Astrocyte of the cerebellum (primary cell): ENCODE measurements at places on chromosomes 3 and 15.

DNA sequence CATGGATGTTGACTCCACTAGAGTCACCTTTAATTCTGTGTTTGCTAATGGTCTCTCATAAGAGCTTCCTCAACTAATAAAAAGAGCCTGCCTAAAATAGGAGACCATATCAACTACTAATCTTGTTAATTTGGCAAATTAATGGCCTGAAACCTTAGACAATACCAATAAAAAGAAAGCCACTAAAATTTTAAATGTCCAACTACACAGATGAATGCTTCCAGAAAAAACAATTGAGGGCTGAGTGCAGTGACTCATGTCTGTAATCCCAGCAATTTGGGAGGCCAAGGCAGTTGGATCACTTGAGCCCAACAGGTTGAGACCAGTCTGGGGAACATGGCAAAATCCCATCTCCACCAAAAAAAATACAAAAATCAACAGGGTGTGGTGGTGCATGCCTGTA, 230.9 kb downstream of the NSUN3 start:
- no peak for DNase-seq

- DNase-seq, result no peak
Measured at GRCh38 chr3:128349963-128350599, 116.6 kb downstream of the DNAJB8 start.

DNA sequence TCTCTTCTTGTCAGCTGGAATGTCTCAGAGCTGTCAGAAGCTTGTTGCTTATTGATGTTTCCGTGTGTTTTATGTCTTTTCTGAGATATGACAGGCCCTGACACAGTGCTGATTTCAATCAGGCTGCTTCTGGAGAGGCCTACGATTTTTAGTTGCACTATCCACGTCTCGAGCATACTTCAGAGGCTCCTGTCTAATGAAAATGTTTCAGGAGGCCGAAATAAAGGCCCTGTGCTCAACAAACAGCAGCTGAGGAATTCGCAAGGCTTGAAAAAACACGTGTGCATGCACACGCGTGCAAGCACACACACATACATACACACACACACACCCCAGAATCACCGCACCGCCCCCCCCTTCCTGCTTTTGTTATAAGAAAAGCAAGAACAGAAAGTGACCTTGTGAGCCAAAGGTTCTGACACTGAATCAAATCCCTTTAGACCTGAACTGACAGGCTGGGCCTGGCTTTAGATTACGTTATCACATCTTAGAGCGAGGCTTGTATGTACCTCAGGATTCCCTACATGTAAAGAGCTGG, 296.6 kb downstream of the NR2F2 start:
- no peak for DNase-seq

GRCh38 chr3:32469151-32469874, 33.3 kb downstream of the CMTM6 start:
- DNase-seq, result no peak

DNA sequence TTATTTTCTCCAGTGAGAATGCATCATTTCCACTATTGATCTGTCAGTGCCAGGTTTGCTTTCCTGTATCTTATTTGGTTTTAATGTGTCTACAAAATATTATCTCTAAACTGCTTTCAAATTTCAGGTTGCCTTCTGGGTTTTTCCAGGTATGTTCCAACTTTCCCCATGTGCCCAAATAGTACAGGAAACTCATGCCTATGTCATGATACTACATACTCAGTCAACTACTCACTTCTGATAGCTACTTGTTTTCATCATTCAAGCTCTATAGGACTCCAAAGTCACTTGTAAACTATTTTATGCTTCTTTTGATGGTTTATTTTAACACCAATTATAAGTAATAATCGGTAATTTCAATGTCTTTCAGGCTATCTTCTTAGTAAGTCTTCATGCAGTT, 134.8 kb upstream of the TTC14 start:
- DNase-seq, result no peak

- peak; percentile 86 for DNase-seq
Measured at GRCh38 chr15:48541341-48542278, 103.9 kb downstream of the FBN1 start.

DNA sequence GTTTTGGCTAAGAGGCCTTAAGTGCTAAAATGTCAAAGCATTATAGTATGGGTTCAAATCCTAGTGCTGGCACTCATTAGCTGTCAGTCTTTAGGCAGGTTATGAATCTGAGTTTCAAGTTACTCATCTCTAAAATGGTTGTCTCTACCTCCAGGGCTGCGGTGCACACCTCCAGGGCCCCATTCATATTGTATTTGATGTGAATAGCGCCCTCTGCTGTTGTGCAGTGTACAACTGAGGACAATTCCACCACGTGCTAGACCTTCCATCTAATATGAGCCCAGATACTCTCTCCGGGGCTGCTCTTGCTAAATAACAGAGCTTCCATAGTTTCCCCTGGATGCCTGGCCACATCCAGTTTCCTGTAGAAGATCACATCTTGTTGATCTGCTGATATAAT, 54.3 kb downstream of the OXNAD1 start:
- no peak for DNase-seq

- DNase-seq, result no peak
Measured at GRCh38 chr15:61119556-61119955, 109.5 kb downstream of the RORA start.

GRCh38 chr3:189276444-189277219, 104.9 kb downstream of the TPRG1 start:
- DNase-seq, result peak; percentile 92

DNA sequence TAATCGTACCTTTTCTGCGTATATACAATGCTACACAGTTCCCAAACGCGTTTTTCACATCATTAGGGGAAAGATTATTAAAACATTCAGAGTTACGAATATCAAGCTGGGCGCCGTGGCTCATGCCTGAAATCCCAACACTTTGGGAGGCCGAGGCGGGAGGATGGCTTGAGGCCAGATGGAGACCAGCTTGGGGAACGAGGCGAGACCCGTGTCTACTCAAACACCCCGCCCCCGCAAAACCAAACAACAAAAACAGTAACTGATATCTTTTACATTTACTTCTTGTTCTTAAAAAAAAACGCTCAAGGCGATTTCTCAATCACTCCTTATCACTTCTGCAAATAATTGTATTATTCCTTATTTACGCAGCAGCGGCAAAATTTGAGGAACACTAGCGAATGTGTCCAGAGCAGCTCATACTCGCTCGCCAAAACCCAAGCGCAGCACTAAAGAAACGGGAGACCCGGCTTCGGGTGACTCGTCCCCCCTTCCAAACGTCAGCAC, 1.2 kb downstream of the ZBTB11 start:
- no peak for DNase-seq

DNA sequence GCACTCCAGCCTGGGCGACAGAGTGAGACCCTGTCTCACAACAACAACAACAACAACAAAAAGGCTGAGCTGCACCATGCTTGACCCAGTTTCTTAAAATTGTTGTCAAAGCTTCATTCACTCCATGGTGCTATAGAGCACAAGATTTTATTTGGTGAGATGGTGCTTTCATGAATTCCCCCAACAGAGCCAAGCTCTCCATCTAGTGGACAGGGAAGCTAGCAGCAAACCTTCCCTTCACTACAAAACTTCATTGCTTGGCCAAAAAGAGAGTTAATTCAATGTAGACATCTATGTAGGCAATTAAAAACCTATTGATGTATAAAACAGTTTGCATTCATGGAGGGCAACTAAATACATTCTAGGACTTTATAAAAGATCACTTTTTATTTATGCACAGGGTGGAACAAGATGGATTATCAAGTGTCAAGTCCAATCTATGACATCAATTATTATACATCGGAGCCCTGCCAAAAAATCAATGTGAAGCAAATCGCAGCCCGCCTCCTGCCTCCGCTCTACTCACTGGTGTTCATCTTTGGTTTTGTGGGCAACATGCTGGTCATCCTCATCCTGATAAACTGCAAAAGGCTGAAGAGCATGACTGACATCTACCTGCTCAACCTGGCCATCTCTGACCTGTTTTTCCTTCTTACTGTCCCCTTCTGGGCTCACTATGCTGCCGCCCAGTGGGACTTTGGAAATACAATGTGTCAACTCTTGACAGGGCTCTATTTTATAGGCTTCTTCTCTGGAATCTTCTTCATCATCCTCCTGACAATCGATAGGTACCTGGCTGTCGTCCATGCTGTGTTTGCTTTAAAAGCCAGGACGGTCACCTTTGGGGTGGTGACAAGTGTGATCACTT, 2.0 kb downstream of the CCR5 start:
- peak; percentile 1 for DNase-seq

GRCh38 chr15:65409036-65409631, 13.6 kb downstream of the IGDCC4 start:
- DNase-seq, result peak; percentile 100

- DNase-seq, result no peak
Measured at GRCh38 chr3:57981483-57982087, 26.6 kb upstream of the FLNB start.

- DNase-seq, result no peak
Measured at GRCh38 chr3:39657075-39657474, 152.3 kb upstream of the MYRIP start.

DNA sequence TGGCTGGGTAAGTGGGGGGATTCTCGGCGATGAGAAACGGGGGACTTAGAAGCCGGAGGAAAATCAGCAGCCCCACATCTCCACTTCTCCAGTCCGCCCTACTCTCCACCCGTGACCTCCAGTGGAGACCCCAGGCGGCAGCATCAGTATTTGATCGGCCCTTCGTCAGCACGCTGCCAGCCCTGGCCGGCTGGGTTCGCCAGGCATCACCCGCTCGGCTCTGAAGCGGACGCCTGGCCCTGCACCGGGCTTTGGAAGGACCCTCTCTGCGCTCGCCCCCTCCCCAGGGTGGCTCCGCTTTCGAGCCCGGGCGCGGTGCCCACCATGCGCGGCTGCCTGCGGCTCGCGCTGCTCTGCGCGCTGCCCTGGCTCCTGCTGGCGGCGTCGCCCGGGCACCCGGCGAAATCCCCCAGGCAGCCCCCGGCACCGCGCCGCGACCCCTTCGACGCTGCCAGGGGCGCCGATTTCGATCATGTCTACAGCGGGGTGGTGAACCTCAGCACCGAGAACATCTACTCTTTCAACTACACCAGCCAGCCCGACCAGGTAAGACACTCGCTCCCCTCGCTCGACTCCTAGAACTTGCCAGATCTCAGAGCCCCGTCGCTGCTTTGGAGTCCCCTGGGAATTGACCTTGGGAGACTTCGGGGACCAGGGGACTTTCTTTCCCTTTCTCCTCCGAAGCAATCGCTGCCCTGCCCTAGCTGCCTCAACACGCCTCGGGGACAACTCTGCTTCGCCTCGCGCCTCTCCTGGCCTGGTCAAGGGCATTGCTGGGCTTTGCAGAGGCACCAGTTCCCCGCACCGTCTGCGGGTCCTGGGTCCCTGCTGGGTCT, 561 bp downstream of the SIDT1 start:
- no peak for DNase-seq

GRCh38 chr15:55224892-55225291, 28.2 kb upstream of the RSL24D1 start:
- DNase-seq, result no peak

- DNase-seq, result no peak
Measured at GRCh38 chr3:129605203-129605921, 1.1 kb downstream of the PLXND1 start.

DNA sequence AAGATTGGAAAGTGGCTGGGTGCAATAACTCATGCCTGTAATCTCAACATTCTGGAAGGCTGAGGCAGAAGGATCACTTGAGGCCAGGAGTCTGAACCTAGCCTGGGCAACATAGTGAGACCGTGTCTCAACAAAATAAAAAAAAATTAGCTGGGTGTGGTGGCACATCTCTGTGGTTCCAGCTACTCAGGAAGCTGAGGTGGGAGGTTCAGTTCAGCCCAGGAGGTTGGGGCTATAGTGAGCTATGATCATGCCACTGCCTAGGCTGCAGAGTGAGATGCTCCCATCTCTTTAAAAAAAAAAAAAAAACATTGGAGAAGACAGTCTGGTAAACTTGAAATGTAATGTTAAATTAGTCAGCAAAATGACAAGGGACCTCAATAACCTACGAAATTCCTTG, 57.9 kb downstream of the STAG1 start:
- no peak for DNase-seq

DNA sequence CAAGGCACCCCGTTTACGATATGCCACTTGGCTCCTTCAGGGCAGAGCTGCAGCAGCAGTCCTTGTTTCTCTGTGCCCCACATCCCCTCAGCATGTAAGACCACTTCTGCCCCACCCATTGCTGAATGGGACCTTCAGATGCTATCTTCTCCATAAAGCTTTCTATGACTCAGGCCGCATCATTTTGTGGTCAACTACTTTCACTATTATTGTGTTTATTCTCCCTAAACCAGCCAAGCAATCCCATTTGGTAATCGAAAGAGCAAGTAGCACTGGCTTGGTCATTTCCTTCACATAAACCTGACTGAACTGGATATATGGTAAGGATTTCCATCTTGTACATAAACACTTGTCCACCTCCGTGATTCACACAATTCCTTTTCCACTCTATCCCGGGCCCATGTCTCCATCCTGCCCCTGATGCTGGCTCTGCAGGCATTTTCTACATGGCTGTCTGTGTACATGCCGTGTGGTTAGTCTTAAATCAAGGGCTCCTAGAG, 25.7 kb downstream of the LIPC start:
- no peak for DNase-seq

DNA sequence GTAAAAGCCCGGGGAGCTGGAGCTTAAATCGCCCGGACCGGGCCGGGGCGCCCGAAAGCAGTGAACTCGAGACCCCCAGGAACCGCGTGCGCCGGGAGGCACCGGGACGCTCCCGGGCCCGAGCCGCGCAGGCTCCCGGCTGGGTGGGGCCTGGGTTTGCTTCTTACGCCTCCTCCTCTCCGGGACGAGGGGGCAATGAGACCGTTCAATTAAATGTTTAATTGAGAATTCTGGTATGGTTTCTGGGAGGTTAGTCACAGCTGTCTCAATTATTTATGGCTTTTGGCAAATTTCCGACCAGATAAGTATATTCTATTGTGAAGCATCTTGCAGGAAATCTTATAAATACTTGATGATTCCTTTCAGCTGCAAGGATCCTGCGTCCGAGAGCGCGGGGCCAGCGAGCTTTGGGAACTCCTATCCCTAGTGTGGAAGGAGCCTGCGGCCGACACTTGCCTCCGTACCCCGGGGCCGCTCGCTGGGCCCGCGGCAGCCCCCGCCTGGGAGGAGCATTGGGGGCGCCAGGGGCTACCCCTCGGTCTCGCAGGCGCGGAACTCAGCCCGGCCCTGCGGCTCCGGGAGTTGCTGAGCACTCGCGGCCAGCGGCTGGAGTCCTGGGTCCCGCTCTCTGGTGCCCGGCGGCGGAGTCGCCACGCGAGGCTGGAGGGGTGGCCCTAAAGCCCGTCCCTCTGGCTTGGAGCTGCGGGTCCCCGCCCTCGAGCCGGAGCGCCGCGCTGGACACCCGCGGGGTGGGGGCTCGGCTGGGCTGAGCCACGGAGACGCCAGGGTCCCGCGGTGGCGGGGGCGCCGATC, 10.3 kb downstream of the ISL2 start:
- DNase-seq, result no peak

GRCh38 chr3:172407872-172408271, 40.4 kb downstream of the GHSR start:
- DNase-seq, result no peak

- DNase-seq, result no peak
Measured at GRCh38 chr3:126511291-126511690, 6.3 kb downstream of the UROC1 start.

GRCh38 chr3:194856296-194856695, 170.6 kb downstream of the FAM43A start:
- no peak for DNase-seq
